ENCODE measurements at places on chromosomes 7 and 10. TPM values are rescaled to one million over a fixed set of nuclear protein-coding genes. Genes with fewer than 3 reads are reported as not detected.

Gene SLC26A4
- 0.72 TPM for total RNA-seq

Gene ACSL5
- total RNA-seq: under 0.01 TPM

Gene HMX2
- not detected for total RNA-seq

Gene LRIT2
- not detected for total RNA-seq

Gene RINT1
- total RNA-seq: 8.0 TPM

Gene ZNF804B
- not detected for total RNA-seq

Gene RELN
- 0.21 TPM for total RNA-seq

Gene SDK1
- 1.7 TPM for total RNA-seq

Gene SNX10
- 1.1 TPM for total RNA-seq

Gene AMPH
- total RNA-seq: not detected

Gene FAM20C
- 21.9 TPM for total RNA-seq

Gene CDHR3
- total RNA-seq: 0.48 TPM

Gene LAMB1
- total RNA-seq: 60.5 TPM

Gene GTF2IRD2
- total RNA-seq: 2.9 TPM

Gene EPHB6
- 0.72 TPM for total RNA-seq

Gene NPS
- total RNA-seq: not detected

Gene COX15
- 40.7 TPM for total RNA-seq

Gene PIP
- not detected for total RNA-seq

Gene TRPV5
- not detected for total RNA-seq

Gene GNGT1
- not detected for total RNA-seq

Gene ABCB1
- 0.64 TPM for total RNA-seq

Gene RPEL1
- under 0.01 TPM for total RNA-seq

Gene GRID2IP
- not detected for total RNA-seq

Gene HGF
- total RNA-seq: under 0.01 TPM

Gene SEMA4G
- 0.21 TPM for total RNA-seq

Gene AKR1C8
- total RNA-seq: not detected

Gene CCDC3
- total RNA-seq: 0.96 TPM

Gene AEBP1
- 3.6 TPM for total RNA-seq

Gene PDE6C
- not detected for total RNA-seq

Gene AOAH
- total RNA-seq: not detected

Gene LRRN3
- total RNA-seq: under 0.01 TPM

Gene CYP2C19
- total RNA-seq: not detected

Gene SUN3
- not detected for total RNA-seq

Gene BMS1
- total RNA-seq: 18.1 TPM

Gene PRKCQ
- total RNA-seq: 2.3 TPM

Gene AZGP1
- total RNA-seq: 0.21 TPM

Gene GPRIN2
- total RNA-seq: 0.85 TPM

Gene FAM25G
- total RNA-seq: not detected

Gene OGDHL
- total RNA-seq: 0.21 TPM

Gene RSPH10B
- total RNA-seq: under 0.01 TPM

Gene ANKRD61
- 0.48 TPM for total RNA-seq

Gene SPDYE2
- not detected for total RNA-seq

Gene NYAP1
- 1.4 TPM for total RNA-seq

Gene PSAP
- 1,366 TPM for total RNA-seq

Gene GPR26
- not detected for total RNA-seq

Gene ACSM6
- not detected for total RNA-seq

Gene NRAP
- total RNA-seq: not detected

Gene PDIA4
- 409 TPM for total RNA-seq

Gene GSTO2
- 41.8 TPM for total RNA-seq

Gene PPA1
- 287 TPM for total RNA-seq

Gene HOXA5
- 0.43 TPM for total RNA-seq

Measured in tracheal epithelial cell (primary cell).